ENCODE measurements at places on chromosomes 6 and 20.

- DNase-seq, result no peak
These were observed 19.4 kb downstream of the QRSL1 start for GRCh38 chr6:106648651-106649308.

- DNase-seq, result no peak
These were observed 2.8 kb downstream of the HMGN3 start for GRCh38 chr6:79231666-79232065.

- DNase-seq, result no peak
These were observed 8.6 kb upstream of the UBE2J1 start for GRCh38 chr6:89361171-89361570.

DNA sequence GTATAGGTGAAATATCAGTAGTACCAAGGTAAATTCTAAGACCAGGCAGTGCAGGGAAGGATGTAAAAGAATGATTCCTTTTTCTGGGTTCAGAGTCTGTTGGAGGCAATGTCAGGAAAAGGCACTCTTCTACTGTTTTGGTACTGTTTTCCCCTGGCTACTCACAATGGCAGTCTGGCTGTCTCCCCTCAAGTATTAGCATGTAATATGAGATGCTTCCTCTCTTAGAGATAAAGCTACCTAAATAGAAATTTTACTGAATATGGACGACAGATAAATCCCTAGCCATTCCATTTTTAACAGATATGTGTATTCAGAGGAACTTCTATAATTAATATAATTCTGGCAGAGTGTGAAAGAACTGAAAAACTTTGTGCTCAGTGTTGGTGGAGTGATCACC, 3.5 kb downstream of the RNF8 start:
- DNase-seq, result no peak

DNA sequence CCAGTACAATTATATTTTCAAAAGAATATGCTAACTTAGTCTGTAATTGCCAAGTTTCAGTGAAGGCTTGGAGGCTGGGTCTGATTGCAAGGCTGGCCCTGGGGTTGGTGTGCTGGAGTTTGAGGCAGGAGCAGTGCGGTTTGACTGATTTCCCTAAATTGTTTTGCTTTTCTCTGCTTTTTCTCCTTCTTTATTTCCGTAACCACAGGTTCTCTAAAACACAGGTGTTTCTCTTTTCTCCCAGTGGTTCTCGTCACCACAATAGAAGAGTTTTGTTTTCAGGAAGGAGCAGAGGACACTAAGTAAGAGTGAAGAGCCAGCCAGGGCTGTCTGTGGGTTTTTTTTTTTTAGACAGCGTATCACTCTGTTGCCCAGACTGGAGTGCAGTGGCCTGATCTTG, 8.2 kb upstream of the SNX9 start:
- no peak for DNase-seq

DNA sequence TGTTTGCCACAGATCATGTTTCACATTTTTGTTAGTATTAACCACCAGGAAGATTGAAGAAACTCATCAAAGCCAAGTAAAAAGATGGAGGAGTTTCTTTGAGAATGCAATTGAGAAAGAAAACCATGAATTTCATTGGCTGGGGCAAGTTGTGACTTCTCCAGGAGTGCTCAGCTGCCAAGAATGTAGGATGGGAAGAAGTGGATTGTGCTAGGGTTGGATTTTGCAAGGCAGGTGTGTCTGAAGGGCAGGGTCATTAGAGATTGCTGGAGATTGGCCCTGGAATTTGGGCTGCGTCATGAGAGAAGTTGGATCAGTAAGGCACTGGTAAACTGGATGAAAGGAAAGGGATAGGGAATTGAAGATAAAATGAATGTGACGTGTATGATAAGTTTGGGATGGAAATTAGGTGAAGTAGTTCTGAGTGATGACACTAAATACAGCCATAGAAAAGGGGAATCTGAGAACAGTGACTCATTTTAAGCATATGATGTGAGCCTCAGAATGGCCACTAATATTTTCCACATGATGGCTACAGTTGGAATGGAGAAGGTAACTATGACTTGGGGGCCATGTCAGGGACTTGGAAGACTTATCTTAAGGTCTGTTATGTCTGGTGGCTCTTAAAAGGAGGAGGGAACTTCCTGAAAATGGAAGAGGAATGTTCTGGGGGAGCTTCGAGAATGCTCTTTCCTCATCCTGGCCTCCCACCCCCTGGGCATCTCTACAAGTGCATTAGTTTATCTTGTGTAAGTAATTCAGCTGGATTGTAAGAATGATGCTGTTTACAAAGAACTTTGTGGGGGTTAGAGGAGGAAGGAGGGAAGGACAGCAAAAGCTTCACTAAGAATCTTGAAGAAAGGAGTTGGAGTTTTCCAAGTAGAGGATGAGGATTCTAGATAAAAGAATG, 27.8 kb upstream of the ERVFRD-1 start:
- peak; percentile 73 for DNase-seq

- DNase-seq, result no peak
These were observed 225.3 kb upstream of the FAM83B start for GRCh38 chr6:54621285-54621684.

- DNase-seq, result no peak
These were observed 37.7 kb downstream of the TGM6 start for GRCh38 chr20:2418388-2418787.

GRCh38 chr6:73481969-73482368, 20.4 kb downstream of the MTO1 start:
- DNase-seq, result no peak

DNA sequence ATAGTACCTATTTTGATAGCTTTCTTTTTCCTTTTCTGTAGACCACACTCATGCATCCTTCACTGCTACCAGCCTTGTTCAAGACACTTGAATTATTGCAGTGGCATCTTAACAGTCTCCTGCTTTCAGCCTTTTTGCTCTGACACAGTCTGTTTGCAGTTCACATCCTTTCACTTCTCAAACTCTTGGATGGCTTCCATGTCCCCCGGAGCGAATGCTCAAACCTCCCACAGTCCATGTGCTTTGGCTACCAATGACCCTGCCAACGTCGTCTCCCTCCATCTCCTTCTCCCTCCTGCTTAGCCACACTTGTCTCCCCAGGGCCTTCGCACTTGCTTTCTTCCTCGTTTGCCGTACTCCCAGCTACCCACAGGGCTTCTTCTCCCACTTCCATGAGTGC, 270.0 kb upstream of the ZFP64 start:
- DNase-seq, result no peak

DNA sequence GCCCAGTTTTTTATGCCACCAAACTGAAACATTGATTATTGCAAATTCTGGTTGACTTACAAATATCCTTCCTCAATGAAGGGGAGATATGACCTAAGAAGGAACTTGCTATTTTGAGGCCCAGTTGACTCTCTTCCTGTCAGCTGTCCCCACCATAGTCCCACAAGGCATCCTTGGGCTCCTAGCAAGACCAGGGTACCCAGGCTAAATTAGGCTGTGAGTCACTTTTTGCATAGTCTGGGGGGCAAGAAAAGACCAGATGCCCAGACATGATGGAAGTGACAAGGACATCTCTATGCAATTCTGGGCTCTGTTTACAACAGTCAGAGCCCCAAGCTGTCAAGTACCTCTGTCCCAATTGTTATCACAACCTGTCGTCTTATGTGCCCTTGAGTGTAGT, 31.8 kb upstream of the MAFB start:
- DNase-seq, result no peak

DNA sequence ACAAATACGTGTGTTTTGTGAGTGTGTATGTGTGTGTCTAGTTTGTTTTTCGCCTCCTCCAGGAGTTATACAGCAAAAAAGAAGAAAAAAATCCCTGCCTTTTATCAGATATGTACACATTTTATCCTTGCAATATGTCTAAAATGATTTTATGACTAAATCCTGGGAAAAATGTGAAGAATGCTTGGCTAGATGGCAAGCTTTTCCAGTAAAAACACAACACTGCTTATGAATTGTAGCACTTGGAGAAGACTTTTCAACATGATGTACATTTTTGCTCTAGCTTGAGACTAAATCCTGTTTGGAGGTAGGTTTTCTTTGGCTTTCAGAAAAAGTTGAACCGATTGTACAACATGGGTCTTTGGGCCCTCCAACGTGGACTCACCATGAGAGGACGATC, 160.2 kb downstream of the GMPR start:
- DNase-seq, result peak; percentile 59

GRCh38 chr20:38932457-38933120, 6.4 kb downstream of the FAM83D start:
- DNase-seq, result peak; percentile 52

DNA sequence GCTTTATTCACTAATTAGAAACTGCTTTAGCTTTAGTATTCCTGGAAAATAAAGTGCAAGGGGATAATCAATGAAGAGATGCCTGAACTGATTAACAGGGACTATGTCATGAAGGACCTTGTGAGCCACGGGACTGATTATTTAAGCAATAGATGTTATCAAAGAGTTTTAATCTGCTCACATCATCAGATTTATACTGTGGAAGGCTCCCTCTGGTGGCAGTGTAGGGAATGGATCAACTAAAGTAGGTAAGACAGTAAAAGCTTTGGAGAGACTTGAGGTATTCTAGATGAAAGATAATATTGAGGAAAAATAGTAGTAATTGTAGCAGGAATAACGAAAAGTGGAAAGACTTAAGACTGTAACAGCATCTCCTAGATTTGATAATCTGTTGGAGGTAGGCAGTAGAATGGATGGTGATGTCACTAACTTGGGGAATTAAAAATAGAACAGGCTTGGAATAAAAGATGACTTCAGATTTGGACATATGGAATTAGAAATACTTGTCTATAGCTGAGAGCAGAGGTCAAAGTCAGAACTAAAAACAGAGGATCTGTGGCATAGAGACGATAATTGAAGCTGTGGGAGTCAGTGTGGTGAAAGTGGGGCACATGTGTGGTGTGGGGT, 80.3 kb upstream of the HTR1E start:
- peak; percentile 3 for DNase-seq

- no peak for DNase-seq
These were observed 122.9 kb upstream of the MMS22L start for GRCh38 chr6:97405818-97406409.

DNA sequence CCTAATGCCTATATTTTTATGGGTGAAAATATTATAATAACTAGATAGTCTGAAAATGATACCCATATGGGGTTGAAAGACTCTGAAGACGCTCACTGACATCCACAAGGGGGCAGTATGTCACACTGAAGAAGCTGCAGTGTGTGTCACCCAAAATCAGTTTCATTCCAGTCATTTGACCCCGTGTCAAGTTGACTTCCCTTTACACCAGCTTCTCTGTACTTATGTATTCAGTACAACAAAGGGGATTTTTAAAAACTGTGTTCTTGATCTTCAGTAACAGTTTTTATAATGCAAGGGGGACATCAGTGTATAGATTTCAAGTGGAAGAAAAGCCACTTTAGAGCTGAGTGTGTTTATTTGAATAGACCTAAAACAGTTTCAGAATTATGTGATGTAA, 19.3 kb downstream of the FAXC start:
- peak; percentile 69 for DNase-seq

GRCh38 chr6:127833336-127833735, 67.5 kb downstream of the THEMIS start:
- DNase-seq, result peak; percentile 53

- no peak for DNase-seq
These were observed 140.9 kb downstream of the ADGB start for GRCh38 chr6:146739696-146740095.
